ENCODE measurements at places on chromosomes 7 and 10.
A peak's percentile ranks its signal among the peaks of the same experiment; 100 is the strongest.

GRCh38 chr7:20407585-20408466 lies 77.1 kb downstream of the ITGB8 start:
- no peak for DNase-seq

- DNase-seq = no peak
These were observed 8.3 kb downstream of the TSPAN14 start for GRCh38 chr10:80462299-80462980.

- DNase-seq = no peak
These were observed 5.2 kb downstream of the SFMBT2 start for GRCh38 chr10:7405637-7406036.

GRCh38 chr10:113681533-113682470 lies 2.1 kb downstream of the CASP7 start:
- peak; percentile 30 for DNase-seq

DNA sequence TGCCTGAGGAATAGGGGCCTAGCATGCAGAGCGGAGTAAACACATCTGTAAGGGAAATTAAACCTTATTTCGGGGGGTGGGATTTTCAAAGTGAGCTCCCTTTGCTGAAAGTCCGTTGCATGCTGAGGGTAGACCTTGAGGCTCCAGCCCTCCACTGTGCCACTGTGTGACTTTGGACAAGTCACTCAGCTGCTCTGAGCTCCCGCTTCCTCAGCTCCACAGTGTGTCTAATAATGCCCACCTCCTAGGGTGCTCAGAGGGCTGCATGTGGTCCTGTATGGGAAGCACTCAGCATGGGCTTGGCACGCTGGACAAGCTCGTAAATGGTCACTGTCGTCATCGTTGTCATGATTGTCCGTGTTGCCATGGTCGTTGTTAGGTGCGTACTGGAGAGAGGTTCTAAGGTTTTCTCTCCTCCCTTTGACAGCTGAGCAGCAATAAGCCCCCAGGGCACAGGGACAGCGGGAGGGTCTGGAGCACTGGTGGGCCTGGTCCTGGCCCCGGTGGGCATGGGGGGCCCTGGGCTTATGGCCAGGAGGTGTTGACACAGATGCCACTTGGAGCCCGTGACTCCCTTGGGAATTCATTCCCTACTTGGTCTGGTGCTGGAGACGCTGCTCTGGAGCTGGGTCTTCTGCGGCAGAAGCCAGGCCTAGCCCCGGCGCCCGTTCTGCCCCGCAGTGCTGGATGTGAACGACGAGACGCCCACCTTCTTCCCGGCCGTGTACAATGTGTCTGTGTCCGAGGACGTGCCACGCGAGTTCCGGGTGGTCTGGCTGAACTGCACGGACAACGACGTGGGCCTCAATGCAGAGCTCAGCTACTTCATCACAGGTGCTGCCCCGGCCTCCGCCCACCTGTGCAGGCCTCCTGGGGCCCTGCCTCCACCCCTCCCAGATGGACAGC lies 13.1 kb downstream of the C10orf105 start:
- no peak for DNase-seq

DNA sequence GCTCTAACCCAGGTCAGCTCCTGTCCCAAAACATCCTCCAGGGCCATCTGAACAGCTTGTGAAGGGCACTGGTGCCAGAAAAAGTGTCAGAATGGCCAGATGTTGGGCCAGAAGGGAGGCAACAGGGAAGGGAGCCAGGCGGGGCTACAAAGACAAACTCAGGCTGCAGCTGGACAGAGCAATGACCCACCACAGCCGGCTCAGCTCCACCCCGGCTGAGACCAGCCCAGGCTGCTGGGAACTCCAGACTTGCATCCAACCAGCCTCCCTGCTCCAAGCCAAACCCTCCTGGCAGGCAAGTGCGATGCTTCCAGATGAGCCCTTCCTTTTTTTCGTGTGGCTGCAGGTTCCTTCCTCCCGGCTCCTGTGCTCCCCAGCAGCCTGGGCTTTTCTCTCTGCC lies 466.9 kb downstream of the PTPRN2 start:
- DNase-seq = no peak

GRCh38 chr10:131578472-131578970 lies 267.0 kb upstream of the TCERG1L start:
- DNase-seq = no peak

DNA sequence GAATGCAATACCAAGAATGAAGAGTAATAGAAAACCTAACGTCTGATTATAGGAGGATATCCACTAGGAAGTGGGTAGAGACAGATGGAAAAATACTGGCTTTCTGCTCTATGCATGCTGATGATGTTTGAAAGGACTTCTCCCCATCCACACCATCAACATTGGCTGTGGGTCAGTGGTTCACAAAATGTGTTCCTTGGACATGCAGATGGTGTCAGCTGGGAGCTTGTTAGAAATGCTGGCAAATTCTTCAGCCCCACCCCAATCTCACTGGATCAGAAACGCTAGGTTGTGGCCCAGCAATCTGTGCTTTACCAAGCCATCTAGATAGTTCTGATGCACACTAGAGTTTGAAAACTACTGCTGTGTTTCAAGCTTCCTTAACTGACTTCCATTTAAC lies 164.1 kb downstream of the PPP1R17 start:
- no peak for DNase-seq

GRCh38 chr7:107932805-107933204 lies 41.8 kb downstream of the DLD start:
- no peak for DNase-seq

DNA sequence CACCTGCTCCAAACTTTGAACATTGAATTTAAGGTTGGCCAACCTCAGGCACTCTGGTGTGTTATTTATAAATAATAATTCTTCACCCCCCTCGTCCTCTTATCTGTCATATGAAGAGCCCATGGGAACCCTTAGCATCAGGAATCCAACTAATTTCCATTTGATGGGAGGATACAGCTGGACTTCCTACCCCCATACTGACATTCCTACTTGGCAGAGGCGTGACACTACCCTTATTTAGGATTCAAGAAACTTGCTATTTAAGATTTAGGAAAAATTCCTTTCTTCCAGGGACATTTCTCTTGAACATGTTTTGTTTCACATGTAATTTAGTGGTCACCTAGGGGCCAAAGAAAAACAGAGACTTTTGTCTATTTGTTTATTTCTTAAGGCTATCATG lies 171.9 kb upstream of the NRP1 start:
- no peak for DNase-seq

- no peak for DNase-seq
These were observed 369.6 kb upstream of the DPP6 start for GRCh38 chr7:153682628-153683027.

DNA sequence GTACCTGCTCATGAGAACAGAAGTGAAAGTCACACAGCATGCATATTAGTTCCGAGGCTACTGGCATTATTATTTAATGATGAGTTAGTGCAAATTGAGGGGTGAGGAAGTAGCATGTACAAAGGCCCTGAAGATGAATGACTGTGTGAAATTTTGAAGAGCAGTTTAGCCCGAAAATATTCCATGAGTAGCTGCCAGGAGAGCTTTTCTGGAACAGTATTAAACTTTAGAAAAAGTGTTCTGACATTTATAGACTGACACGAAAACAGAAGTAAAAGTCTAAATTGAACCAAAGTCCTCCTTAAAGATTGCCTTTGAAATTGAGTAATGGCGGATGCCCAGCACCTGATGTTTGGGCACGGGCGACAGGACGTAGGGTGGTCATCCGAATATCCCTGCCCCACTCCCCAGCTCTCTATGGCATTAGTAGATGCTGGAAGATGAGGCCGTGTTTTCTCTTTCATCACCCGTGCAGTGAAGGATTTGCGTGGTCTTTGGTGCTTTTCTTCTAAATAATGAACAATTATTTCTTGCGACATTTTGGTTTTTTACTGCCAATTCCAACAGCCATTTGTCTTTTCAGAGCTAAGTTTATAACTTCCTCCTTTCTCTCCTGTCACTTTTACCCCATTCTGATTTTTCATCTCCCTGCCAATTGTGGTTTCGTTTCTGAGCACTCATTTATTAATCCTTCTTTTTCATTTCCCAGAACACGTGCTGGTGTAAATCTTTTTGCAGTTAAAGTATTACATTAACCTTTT lies 192.6 kb downstream of the MGMT start:
- no peak for DNase-seq

DNA sequence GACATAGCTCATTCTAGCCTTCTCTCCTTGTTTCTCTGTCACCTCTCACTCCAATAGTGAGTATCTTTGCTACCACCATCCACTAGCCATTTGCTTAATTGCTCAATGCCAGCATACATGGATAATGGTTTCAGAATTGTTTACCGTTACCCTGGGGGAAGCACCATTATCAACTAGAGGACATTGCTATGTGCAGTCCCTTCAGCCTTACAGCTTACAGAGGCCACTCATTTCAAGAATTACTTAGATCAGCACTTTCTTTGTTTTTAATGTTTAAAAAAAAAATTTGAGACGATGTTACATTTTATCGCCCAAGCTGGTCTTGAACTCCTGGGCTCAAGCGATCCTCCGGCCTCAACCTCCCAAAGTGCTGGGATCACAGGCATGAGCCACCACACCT lies 14.8 kb upstream of the ORAI2 start:
- DNase-seq = no peak

GRCh38 chr7:150382123-150382843 lies 3.2 kb downstream of the ZNF775 start:
- DNase-seq = no peak

GRCh38 chr10:8910314-8910713 lies 855.8 kb downstream of the GATA3 start:
- DNase-seq = no peak

DNA sequence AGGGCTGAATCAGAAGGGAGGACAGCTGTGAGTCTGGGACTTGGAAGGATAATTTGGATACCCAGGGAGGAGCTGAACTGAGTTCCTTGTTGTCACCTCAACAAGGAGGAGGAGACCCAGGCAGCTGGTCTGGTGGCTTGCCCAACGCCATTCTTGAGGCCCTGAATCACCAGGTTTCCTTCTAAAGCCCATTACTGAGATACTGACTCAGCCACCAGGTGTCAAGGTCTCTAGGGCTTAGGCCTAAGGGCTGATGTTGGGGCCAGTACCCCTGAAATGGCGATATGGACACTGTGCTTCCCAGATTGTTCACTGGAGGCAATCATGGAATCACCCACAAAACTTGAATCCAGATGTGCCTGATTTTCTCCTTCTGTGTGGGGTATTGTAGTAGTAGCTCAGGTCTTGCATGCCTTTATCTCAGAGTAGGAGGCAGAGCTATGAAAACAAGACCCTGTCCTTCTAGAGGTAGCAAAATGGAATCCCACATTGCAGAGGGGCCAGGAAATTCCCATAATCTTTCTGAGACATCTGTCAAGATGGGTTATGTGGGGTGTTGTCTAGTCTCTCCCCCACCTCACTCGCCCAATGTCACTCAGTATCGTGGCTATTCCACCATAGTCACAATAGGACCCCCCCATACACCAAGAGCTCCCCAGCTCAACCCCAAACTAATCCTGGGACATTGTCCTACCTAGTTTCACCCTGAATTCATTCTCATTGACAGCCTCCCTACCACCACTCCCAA lies 1.8 kb upstream of the ATG9B start:
- DNase-seq = no peak

DNA sequence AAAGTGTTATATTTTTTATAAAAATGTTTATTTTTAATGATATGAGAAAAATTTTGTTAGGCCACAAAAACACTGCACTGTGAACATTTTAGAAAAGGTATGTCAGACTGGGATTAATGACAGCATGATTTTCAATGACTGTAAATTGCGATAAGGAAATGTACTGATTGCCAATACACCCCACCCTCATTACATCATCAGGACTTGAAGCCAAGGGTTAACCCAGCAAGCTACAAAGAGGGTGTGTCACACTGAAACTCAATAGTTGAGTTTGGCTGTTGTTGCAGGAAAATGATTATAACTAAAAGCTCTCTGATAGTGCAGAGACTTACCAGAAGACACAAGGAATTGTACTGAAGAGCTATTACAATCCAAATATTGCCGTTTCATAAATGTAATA lies 64.8 kb upstream of the CAPZA2 start:
- no peak for DNase-seq

GRCh38 chr7:133696056-133696455 lies 431.1 kb upstream of the LRGUK start:
- DNase-seq = no peak

GRCh38 chr7:44994877-44995554 lies 5.0 kb upstream of the CCM2 start:
- DNase-seq = peak; percentile 29

- no peak for DNase-seq
These were observed 17.7 kb downstream of the FGFR2 start for GRCh38 chr10:121580276-121581116.

- DNase-seq = no peak
These were observed 80.4 kb downstream of the VIPR2 start for GRCh38 chr7:159064121-159064815.

GRCh38 chr7:79132844-79133451 lies 320.5 kb downstream of the MAGI2 start:
- DNase-seq = no peak

DNA sequence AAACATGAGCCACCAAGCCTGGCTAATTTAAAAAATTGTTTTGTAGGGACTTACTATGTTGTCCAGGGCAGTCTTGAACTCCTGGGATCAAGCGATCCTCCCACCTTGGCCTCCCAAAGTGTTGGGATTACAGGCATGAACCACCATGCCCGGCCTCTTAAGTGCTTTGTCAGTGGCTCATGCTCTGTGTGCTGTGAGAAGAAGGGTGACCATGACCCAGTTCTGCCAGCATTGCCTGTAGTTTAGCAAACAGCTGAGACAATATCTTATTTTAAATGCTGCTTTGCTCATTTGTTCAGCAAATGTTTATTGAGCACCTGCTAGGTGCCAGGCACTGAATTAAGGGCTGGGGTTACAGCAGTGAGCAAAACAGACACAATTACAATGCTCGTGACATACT lies 9.0 kb downstream of the ADCK2 start:
- DNase-seq = no peak
